ENCODE measurements at places on chromosomes 1 and 21. TPM values are rescaled to one million over a fixed set of nuclear protein-coding genes. Genes with fewer than 3 reads are reported as not detected.

- no peak for DNase-seq
Observed at GRCh38 chr1:32372149-32372756, 9.9 kb downstream of the TSSK3 start.

DNA sequence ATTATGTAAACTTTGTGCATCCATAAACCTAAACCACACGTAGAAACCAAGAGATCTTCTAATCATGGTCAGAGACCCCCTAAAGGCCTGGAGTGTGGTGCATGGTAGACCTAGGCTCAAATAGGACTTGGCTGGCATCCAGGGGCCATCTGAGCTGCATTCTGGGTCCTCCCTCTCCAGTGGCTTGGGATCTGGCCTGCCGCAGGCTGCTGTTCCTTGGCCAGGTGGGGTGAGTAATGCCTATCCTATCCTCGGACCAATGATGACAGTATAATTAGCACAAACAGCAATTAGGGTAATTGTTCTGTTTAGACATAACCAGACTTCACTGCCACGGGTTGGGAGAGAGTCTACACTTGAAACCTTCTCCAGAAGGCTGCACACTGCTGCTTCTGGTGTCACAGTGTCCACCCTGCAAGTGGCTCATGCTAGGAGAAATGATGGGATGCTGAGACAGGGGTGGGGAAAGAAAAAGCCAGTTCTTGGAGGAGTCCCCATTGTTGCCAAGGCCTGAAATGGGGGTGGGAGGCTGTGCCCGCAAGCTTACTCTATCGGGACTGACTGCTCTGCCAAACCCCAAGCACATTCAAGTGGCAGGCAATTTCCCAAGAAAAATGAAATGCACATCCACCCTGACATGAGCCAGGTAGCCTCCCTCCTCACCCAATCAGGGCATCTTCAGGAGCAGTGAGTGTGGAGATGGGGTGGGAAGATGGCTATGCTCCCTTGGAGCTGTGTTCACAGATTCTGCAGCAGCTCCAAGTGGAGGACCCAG, 12.5 kb upstream of the PKP1 start:
- DNase-seq = no peak

GRCh38 chr21:42993051-42993712, 18.8 kb downstream of the PKNOX1 start:
- no peak for DNase-seq

FCGR2B gene
- 5.7 TPM for total RNA-seq

SLAMF7 gene
- 0.14 TPM for total RNA-seq

PADI2 gene
- total RNA-seq = 1.1 TPM
